ENCODE measurements at places on chromosomes 6 and 20. TPM values are rescaled to one million over a fixed set of nuclear protein-coding genes. Genes with fewer than 3 reads are reported as not detected.

The PSORS1C2 gene
- not detected for total RNA-seq

The FOXO3 gene
- total RNA-seq: 20.8 TPM

The LGSN gene
- total RNA-seq: not detected

The THEMIS gene
- total RNA-seq: not detected

The CLIC5 gene
- 0.05 TPM for total RNA-seq

The SYCP2L gene
- total RNA-seq: 0.29 TPM

The PLA2G7 gene
- 0.10 TPM for total RNA-seq

The PAK5 gene
- not detected for total RNA-seq

The C6orf141 gene
- 28.1 TPM for total RNA-seq

The PSMB8 gene
- total RNA-seq: 67.0 TPM

The COL11A2 gene
- under 0.01 TPM for total RNA-seq

The PCED1A gene
- total RNA-seq: 22.7 TPM

The SLC17A2 gene
- total RNA-seq: not detected

The WASF1 gene
- total RNA-seq: 25.6 TPM

The PTPRA gene
- 62.0 TPM for total RNA-seq

The ZBTB9 gene
- total RNA-seq: 3.7 TPM

The ADIG gene
- not detected for total RNA-seq

The C6orf132 gene
- 2.1 TPM for total RNA-seq

The KHDRBS2 gene
- total RNA-seq: not detected

The SYTL3 gene
- total RNA-seq: 4.4 TPM

The SAMD10 gene
- 8.3 TPM for total RNA-seq

The CYB5R4 gene
- total RNA-seq: 9.3 TPM

The OR2J2 gene
- not detected for total RNA-seq

The ULBP3 gene
- 11.0 TPM for total RNA-seq

The AVP gene
- not detected for total RNA-seq

The PTCRA gene
- not detected for total RNA-seq

The SLC22A23 gene
- 15.6 TPM for total RNA-seq

The VSX1 gene
- total RNA-seq: not detected

The BPIFB2 gene
- total RNA-seq: not detected

The ZC3H12D gene
- total RNA-seq: not detected

The RBPJL gene
- total RNA-seq: not detected
